ENCODE measurements at places on chromosomes 3 and 15.
A peak's percentile ranks its signal among the peaks of the same experiment; 100 is the strongest.

DNA sequence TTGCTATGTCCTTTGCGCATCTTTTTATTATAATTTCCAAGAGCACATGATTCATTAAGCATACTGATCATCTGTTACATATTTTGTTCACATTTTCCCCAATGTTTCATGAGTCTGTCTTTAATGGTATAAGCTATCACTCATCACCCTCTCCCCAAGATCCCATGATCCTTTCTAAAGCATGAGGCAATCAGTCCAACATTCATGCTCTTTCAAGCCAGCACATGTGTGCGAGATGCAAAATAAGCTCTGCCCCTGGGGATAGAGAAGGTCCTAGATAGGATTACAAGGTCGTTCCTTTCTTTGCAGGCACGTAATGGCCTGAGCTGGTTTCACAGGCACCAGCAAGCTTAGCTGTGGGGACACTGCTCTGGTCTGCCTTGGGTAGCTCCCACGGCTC, 32.2 kb upstream of the B3GNT5 start:
- no peak for DNase-seq

DNA sequence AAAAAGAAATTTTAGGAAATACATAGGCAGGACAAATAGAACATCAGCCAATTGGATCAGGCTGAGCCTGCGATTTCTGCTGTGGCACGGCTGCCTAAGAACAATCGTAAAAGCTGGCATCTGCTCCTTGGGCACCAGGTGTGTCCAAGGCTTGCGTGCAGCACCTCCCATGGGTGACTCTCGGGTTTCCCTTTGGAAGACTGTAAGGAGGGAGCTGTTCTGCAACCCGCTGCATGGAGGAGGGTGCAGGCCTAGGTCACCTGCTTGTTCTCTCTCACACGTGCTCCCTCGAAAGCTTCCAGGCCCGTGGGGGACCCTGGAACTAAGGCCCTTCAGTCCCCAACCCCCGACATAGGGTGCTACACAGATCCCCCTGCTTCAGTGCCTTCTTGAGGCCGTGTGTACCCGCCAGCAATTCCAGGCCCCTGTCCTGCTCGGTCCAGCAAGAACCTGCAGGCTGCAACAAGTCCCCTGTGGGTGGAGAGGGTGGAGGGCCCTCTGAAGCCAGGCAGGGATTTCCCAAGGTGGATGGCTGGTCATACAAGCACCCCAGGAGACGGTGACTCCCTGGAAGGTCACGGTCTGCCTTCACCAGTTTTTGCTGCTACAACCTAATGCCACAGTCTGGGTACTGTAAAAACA, 3.4 kb downstream of the GP9 start:
- DNase-seq = no peak

- no peak for DNase-seq
Observed at GRCh38 chr15:89096664-89097063, 8.4 kb downstream of the ABHD2 start.

DNA sequence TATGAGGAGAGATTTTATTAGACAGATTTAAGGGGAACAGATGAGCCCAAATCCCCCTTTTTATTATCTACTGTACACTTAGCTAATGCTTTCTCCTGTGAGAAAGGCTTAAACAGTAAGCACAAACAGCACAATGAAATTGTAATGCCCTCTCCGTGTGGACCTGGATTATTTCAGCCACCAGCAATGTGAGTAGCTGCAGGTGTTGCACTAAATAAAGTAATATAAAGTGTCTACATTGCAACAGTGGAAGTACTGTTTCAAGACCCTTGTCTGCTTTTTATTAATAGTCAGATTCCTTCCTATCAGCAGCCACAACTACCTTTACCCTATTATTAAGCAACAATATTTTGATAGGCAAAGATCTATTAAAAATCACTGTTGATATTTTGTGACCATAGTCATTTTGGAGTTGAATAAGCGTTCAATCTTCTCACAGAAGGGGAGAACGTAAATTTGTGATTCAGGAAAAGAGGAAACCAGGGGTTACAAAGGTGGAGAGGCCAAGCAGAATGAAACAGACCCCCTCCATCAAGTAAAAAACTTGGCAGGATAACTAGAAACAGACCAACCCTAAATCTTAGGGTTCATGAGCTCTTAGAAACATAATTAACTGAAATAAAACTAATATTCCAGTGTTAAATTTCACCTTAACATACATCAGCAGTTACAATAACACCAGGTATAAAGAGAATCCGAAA, 422.6 kb downstream of the MECOM start:
- DNase-seq = peak; percentile 72

DNA sequence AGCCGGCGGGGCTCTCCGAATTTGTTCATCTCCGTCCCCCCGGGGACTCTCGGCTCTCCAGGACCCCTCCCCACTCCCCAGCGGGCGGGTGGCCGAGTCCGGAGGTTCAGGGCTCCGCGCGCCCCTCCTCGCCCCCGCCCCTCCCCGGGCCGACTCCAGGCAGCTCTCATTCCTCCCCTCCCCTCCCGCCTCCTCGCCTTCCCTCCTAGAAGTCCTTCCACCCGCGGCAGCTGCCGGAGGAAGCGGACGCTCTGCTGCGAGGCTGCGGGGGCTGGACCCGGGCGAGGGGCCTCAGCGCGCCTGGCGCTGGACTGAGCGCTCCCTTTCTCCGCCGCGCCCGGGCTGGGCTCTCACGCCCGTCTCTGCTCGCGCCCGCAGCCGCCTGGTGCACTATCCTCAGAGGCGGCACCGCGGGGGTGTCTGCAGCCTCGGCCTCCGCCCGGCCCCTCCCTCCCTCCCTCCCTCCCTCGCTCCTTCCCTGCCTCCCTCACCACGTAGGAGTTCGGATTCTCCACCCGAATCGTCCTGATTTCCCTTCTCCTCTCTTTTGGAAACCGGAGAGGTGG, at the start of gene ROBO2:
ROBO2 (plus strand) TSS at position 494 of the 566 bp plus-strand sequence. CDS start 687 bp downstream, outside the sequence.
- DNase-seq = no peak

DNA sequence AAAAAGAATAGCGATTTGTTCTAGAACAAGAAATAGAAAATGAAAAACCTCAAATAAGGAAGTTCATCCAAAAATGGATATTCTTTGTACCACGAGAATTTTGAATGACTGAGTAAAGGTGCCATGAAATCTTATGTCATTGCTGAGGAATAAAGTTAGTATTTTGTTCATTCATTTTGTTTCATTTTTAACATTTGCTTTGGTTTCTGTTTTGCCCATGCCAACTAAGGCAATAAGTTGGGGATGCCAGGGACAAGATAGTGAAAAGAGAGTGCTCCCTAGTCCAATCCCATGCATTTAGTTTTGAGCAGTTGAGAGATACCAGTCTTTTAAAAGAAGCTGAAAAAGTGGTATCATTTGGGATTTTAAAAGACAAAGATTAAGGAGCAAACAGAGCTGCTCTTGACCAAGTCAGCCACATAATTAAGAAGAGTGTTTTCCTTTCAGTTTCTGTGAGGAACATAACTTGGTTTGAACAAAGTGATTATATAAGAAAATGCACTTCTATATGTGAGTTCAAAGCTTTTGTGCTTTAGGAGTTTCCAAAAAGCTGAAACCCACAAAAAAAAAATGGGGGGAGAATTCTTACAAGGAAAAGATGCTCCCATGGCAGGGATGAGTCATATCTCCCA, 201.4 kb downstream of the PLOD2 start:
- no peak for DNase-seq

GRCh38 chr15:55586808-55587207, 1.3 kb downstream of the PYGO1 start:
- DNase-seq = no peak

- DNase-seq = no peak
Observed at GRCh38 chr15:36609793-36610192, 30.4 kb downstream of the CDIN1 start.

DNA sequence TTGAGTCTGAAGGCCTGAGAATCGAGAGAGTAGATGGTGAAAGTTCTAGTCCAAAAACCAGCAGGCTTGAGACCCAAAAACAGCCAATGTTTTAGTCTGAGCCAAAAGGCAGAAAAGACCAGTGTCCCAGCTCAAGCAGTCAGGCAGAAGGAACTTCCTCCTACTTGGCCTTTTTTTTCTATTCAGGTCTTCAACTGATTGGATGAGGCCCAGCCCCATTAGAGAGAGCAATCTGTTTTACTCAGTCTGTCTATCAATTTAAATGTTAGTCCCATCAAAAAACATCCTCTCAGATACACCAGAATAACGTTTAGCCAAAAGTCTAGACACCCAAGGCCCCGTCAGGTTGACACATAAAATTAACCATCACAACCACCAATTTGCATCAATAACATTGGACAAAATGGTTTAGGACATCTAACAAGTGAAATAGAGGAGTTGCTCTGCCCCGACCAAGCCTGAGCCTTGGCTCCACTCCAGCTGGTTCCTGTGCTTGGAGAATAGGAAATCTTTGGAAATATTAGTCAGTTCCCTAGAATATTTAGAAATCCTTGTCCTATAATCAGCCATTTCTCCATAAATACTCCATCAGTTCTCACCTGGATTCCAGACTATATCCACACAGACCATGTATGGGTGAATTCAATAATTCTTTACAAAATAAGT, 51.4 kb upstream of the LIPC start:
- peak; percentile 35 for DNase-seq

GRCh38 chr15:67319961-67320360, 65.4 kb downstream of the IQCH start:
- no peak for DNase-seq

DNA sequence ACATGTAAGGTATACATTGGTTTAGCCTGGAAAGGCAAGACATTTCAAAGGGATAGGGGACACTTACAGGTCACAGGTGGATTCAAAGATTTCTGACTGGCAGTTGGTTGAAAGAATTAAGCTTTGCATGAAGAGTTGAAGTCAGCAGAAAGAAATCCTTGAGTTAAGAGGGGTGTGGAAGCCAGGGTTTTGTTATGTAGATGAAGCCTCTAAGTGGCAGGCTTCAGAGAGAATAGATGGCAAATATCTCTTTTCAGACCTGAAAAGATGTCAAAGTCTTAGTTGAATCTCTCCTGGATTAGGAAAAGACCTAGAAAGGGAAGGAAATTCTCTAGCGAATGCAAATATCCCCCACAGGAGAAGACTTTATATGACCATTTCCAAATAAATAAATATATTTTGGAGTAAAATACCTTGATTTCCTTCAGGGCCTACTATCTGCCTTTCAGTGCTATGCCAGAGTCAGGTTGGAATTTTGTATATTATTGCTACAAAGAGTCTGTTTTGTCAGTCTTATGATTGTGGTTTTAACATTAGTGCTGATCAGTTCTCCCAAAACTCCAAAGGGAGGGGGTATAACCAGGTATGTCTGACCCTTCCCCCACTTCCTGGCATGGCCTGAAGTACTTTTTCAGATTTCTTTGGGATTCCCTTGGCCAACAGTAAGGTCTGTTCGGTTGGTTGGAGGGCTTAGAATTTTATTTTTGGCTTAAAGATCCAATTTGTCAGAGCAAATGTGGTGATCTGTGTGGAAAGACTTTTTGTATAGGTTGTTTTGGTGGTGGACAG, 286.4 kb downstream of the LRTM1 start:
- no peak for DNase-seq

GRCh38 chr15:38609097-38609738, 44.6 kb upstream of the RASGRP1 start:
- DNase-seq = no peak

- DNase-seq = no peak
Observed at GRCh38 chr15:74206801-74207281, 4.3 kb upstream of the STRA6 start.

DNA sequence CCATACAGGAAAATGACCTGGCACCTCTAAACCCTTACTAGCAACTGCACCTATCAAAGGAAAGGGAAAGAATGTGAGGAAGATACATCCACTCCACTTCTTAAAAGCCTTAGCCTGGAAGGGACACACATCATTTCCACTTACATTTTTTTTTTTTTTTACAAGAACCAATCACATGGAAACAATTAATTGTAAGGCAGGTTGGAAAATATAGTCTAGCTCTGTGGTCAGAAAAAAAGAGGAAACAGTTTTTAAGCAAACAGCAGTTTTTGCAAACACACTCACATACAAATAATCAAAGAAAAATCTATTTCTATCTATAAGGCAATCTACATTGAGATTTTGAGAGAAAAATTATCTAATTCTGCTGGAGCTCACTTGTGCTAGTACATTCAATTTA, 98.9 kb upstream of the SPRED1 start:
- no peak for DNase-seq

DNA sequence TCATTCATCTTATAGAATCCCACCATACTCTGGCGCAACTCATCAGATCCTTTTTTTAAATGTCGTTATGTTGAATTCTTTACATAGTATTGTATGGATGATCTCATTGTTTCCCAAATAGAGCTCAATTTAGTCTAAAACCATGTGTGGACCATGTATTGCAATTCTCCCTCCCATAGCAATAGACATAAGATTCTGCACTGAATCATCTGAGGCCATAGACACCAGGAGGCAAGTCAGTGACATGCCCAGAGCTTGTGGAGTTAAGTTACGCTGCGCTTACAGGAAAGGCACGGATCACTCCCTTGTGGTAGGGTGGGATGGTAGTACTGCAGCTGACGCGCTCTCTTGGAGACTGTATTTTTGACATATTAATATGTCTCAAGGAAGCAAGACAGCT, 211.0 kb downstream of the GABRB3 start:
- no peak for DNase-seq

- no peak for DNase-seq
Observed at GRCh38 chr3:7607676-7608075, 746.8 kb downstream of the GRM7 start.

GRCh38 chr15:42608752-42609488, 33.5 kb downstream of the STARD9 start:
- DNase-seq = no peak

DNA sequence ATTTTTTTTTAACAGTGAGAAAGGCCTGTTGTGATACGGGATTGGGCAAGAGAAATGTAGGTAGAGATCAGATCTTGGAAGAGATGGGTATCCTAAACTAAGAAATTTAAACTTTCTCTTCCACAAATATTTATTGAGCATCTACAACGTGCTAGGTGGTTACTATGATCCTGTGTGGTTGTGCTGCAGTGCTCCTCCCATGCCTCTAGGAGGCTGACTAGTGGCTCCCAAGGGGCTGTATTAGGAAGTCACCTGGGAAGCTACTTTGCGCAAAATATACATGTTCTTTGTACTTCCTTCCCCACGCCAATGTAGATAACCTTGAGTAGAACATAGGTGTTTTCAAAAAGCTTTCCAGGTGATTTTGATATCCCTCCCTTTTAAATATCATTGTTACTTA, 27.2 kb downstream of the USP3 start:
- no peak for DNase-seq

- DNase-seq = no peak
Observed at GRCh38 chr3:56976651-56977560, 83.6 kb upstream of the SPATA12 start.
